NCI-H1092 (cell line): ENCODE measurements at places on chromosomes 6 and 20.

GRCh38 chr6:68473433-68474210, 161.5 kb upstream of the ADGRB3 start:
- DNase-seq = no peak

DNA sequence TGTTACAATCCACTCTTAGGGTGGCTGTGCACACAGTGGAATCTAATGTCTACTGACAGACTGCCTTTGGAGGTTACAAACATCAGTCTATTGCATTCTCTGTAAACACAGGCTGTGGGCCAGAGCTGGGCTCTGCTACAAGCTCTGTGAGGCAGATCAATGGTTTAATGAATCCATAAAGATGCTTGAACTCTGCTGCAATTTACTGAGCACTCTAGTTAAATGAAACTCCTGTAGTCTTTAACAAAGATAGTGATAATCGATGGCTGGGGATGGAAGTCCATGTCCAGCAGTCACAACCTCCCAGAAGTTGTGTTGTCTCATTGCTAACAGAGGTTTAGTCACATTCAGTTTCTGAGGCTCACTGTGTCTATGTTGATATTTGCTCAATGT, 50.5 kb downstream of the SOBP start:
- DNase-seq = no peak

GRCh38 chr20:11431621-11432020, 486.1 kb upstream of the BTBD3 start:
- DNase-seq = no peak

GRCh38 chr6:107557698-107558097, 67.8 kb downstream of the SOBP start:
- no peak for DNase-seq

GRCh38 chr6:110509617-110510241, 33.3 kb upstream of the SLC22A16 start:
- DNase-seq = no peak
